ENCODE measurements at places on chromosomes 12 and 14.

- no peak for DNase-seq
These were observed 6.5 kb downstream of the JDP2 start for GRCh38 chr14:75434138-75434889.

- no peak for DNase-seq
These were observed 23.1 kb downstream of the EXD2 start for GRCh38 chr14:69214393-69214792.

DNA sequence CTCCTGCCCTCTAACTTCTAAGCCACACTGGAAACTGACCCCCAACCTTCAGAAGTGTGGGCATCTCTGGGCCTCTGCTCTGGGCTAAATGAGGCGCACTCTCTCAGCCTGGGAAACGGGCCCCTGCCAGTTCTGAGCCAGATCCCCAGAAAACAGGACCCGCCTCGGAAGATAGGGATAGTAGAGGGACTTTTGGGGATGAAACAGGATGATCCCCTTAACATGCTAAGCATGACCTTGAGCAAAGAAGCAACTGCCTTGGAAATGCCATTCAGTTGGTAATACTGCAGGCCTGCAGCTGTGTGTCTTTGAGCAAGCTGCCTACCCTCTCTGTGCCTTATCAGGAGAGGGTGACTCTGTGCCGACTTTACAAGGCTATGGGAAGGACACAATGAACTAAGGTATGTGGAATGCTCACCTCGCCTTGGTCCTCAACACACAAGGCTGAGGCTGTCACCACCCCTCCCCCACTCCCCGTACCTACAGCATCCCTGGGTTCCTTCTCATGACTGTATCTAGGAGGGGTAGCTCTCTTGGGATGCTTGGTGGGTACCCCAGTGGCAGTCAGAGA is 54.0 kb downstream of the NCOR2 start:
- no peak for DNase-seq

GRCh38 chr12:39946361-39947280 is 159.3 kb downstream of the SLC2A13 start:
- no peak for DNase-seq

GRCh38 chr12:57553343-57554202 is 3.7 kb downstream of the KIF5A start:
- no peak for DNase-seq

DNA sequence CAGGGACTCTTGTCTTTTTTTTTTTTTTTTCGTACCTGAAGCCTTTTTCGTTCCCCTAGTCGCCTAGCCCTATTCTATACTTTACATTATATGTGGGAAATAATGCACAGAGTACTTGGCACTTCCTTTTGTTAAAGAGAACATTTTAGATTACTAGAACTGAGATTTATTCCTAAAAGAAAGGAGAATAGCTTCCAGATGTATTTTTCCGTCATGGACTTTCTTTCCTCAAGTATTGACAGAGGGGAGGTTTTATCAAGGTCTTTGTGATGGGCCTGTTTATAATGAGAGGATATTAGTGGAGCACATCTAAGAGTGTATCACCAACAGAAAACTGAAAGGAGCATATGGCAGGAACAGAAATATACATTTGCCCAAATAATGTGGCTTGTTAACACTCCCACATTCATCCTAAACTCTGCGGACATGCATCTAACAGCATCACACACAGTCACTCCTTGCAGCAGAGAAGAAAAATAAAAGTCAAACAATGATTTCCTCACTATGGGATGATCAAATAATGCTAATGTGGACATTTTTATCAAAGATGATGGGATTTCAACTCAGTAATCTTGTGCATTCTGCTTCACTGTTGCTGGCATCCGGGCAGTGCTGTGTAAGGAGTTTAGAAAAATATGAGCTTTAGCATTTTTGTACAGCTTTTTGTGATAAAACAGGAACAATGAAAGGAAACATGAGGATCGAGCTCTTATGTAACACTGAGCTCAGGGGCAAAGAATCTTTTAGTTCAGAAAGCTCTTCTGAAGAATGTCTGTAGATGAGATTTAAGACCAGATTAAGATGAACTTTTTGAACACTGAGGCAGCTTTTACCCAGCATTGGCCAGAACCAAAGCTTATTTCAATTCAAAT is 183.1 kb downstream of the EGLN3 start:
- no peak for DNase-seq

GRCh38 chr14:100701314-100701713 is 25.4 kb upstream of the DLK1 start:
- no peak for DNase-seq

DNA sequence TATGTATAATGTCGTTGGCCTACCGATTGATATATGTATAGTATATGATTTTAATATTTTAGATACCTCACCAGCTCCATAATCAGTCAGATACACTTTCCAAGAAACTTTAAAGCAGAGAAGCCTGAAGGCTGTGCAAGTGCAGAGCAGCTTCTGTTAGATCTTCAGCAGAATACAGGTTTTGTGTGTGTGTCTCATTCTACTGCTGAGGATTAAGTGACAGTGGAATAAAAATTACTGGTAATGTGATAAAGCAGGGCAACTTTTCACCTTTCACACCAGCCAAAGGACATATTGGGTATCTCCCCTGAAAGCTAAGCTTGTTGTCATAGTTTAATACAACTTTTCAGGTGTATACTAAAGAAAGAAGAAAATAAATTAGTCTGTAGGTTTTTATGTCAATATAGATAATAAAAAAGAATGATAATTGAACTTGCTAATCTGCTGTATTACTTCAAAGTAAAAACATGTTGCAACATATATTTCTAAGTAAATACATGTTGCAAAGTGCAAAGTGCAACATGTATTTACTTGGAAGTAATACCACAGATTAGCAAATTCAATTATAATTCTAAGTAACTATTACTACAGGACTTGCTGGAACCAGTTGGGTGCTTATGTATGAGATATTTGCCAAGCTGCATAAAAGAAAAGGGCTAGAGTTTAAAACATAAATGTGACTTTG is 128.3 kb downstream of the SLC16A7 start:
- no peak for DNase-seq

DNA sequence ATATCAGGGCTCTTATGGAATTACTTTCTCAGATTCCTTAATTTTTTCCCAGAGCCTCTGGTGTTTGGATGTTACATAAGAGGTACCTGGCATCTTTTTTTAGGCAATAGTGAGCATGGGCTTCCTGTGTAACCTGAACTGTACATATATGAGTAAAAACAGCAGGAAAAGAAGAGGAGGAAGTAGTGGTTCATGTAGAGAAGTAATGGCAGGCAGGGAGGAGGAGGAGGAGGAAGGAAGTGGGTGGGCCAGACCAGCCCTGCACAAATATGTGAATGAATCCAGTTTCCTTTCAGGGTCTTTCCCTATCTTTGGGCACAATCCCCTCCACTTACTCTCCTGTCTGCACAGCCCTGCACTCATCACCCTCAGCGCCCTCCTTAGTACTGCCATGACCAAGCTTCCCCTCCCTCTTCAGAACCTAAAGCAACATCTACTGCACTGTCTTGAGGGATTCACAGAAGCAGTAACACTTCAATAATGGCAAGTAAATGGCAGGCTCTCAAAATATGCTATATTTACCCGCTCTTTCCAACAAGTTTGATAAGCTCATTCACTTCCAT is 40.9 kb upstream of the GSG1 start:
- no peak for DNase-seq

DNA sequence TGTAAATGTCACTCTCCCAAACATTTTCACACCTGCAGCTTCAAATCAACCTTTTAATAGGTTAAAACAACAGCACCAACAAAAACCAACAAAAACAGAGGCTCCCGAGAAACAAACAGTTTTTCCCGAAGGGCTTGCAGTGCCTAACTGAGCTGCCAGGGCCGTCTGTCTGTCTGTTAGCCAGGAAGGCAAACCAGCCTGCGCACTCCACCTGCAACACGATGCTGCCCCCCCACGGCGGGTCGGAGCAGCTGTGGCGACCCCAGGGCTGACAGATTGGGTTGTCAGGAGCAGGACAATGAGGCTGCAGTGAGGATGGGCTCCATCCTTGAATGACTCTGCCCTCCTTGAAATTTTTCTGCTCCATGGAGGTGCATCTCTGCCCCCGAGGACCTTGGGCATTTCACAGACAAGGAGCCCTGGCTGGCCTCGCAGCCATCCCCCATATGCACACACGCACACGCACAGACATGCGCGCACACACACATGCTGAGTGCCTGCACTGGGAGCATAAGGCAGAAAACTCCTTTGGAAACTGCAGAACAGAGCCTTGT is 2.6 kb downstream of the RTL1 start:
- DNase-seq, result no peak

- no peak for DNase-seq
These were observed 247.9 kb downstream of the SSPN start for GRCh38 chr12:26443309-26443708.

GRCh38 chr14:78673845-78674244 is 503.7 kb downstream of the NRXN3 start:
- DNase-seq, result no peak

GRCh38 chr14:55136885-55137786 is 8.1 kb downstream of the LGALS3 start:
- DNase-seq, result no peak

DNA sequence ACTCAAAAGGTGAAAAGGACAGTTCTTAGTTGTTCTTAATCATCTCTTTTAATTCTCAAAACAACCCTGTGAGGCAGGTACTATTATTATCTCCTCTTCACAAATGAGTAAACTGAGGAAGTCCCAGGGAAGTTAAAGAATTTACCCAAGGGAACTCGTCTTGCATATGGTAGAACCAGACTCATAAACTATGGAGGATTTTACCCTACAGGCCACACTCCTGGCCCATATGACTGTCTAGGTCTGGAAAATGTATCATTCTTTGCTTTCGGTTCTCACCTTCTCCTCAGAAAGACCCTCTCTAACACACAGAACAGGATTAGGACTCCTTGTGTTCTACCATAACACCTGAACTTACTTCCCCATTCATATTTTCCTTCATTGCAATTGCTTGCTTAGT is 18.9 kb downstream of the SOX5 start:
- DNase-seq, result no peak

- DNase-seq, result no peak
These were observed 159.3 kb downstream of the TTC8 start for GRCh38 chr14:88983755-88984154.

DNA sequence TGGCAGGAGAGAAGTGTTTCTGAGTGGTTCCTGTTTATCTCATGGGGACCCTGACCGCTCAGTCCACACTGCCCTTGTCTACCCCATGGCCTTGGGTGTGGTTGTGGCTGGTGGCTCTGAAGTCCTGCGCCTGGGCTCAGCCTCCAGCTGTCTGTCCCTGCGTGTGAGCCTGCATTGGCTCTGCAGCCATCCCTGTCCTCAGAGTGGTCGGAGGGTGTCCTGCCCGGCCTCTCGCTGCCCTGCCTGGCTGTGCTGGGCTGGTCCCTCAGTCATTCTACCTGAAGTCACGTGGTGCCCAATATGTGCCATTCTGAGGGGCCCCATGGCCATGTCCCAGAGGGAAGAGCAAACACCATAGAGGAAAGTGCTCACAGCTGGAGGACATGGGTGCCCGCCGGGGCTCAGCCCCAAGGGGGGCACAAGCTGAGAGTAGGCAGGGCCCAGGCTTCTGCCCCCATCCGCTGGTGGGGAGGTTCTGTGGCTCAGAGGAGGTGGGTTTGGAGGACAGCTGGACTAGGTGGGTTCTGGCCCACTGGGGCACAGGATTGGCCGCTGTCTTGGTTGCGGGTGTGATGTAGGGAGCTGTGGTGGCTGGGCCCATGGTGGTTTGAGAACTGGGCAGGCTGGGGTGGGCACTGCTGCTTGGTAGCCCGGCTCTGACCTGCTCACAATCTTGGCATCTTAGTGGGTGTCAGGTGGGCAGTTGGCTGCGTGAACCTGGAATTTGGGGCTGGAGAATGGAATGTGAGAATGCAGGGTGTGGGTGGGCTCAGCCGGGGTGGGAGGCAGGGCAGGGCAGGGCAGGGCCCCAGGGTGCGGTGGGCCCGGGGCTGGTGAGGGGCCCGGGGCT is 11.6 kb downstream of the TEDC1 start:
- DNase-seq, result no peak

DNA sequence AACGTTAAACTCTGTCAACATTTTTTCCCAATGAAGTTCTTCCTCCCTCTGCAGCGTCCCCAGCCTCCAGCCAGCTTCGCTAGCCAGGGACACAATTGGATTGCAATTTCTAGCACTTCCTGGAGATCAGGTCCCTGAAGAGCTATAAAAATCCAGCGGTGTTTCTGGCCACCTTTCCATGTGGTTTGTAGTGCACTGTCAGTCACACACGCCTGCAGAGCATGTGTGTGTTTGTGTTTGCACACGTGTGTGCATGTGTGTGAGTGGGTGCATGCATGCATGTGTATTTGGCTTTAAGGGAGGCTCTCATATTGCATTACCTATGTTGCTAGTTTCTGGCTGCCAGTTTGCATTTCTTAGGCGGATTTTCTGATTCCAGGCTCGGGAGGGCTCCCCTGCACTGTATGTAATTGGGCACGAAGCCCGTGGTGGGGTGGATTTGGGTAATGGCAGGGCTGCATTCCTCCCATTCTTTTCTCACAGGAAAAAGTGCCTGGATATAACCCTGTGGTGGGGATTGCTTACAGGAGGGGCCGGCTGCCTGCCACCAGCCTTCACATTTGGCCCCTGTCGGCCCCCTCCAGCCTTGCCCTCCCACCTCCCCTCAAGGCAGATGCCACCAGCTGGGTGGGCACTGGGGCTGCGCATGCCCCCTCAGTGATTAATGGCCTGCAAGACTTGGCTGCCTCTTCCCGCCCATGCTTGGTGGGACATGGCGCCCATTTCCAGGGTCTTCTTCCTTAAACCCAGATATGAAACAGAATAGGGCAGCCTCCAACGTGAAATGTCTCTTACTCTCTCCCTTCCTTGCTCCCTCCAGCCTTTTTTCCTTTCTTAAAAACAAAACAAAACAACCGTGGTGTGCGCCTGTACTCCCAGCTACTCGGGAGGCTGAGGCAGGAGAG is 74.0 kb downstream of the TSPAN9 start:
- no peak for DNase-seq

DNA sequence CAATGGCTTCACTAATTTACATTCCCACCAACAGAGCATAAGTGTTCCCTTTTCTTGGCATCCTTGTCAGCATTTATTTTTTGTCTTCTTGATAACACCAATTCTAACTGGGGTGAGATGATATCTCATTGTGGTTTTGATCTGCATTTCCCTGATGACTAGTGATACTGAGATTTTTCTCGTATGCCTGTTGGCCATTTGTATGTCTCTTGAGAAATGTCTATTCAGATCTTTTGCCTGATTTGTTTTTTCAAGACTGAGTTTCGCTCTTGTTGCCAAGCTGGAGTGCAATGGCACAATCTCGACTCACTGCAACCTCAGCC is 4.7 kb upstream of the PLD4 start:
- no peak for DNase-seq

- no peak for DNase-seq
These were observed 76.8 kb downstream of the NINJ2 start for GRCh38 chr12:586318-587071.

GRCh38 chr12:120229071-120229486 is 28.2 kb upstream of the RPLP0 start:
- DNase-seq, result no peak

DNA sequence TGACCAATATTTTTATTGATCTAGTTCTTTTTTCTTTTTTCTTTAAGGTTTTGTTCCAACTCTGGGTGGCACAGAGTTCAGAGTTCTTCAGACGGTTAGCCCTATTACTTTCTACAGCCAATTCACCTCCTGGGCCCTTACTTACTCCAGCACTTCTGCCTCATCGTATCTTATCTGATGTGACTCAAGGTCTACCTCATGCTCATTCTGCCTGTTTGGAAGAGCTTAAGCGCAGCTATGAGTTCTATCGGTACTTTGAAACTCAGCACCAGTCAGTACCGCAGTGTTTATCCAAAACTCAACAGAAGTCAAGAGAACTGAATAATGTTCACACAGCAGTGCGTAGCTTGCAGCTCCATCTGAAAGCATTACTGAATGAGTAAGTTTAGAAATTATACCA is 64.7 kb downstream of the VEZT start:
- DNase-seq, result no peak
